ENCODE measurements at places on chromosomes 5 and 9.

DNA sequence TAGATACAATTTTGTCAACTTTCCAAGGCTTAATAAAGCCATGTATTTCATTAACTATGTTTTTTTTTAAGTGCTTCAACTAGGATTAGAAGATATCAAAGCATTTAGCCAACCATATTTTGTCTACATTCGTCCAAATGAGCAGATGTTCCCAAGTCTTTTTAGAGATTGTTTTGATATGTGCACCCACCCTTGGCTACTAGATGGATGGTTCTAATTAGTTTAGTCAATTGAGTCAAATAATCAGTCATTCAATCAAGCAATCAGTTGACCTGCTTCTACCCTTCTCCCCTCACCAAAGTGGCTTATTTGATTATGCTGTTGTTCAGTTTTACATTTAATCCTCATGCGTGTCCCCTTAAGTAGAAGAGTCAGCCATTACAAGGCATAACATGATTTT, 319.5 kb upstream of the TNC start:
- no peaks in the 10 kb centered on the region for H3K27me3 ChIP-seq
- no peak overlapping the region for H3K27ac ChIP-seq
- no peaks in the 10 kb centered on the region for H3K36me3 ChIP-seq
- no peak for DNase-seq
- no peak overlapping the region for H3K4me3 ChIP-seq
- peaks cover 57% of the 10 kb centered on the region for H3K4me1 ChIP-seq

DNA sequence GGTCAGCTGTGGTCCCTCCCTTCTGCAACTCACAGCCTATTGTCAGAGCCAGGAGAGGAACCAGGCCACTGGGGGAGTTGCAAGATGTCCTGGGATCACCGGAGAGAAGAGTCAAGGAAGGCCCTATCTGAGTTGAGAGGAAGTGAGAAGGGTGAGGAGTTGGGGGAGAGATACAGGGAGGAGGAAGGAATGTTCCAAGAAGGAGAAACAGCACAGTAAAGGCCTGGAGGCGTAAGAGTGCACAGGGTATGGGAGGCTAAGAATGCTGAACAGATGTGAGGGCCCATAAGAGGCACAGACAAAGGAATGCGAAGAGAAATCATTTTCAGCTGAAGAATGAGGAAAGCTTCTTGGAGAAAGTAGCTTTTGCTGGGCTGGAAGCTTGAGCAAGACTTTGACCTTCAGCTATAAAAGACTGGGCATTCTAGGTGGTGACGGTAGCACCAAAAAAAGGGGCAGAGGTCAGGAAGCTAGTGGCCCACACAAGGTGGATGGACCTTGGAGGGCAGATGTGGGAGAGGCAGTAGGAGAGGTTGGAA, 21.6 kb upstream of the CSF1R start:
- H3K36me3 ChIP-seq: no peaks in the 10 kb centered on the region
- no peak overlapping the region for H3K27ac ChIP-seq
- H3K27me3 ChIP-seq: peaks cover 4% of the 10 kb centered on the region
- peaks cover 59% of the 10 kb centered on the region for H3K4me1 ChIP-seq
- no peak overlapping the region for H3K4me3 ChIP-seq

- peaks cover 42% of the 10 kb centered on the region for H3K36me3 ChIP-seq
- no peak overlapping the region for H3K4me3 ChIP-seq
- DNase-seq: no peak
- H3K27ac ChIP-seq: peak overlapping the region; percentile 53
Measured at GRCh38 chr9:104855807-104856206, 72.1 kb downstream of the ABCA1 start.

DNA sequence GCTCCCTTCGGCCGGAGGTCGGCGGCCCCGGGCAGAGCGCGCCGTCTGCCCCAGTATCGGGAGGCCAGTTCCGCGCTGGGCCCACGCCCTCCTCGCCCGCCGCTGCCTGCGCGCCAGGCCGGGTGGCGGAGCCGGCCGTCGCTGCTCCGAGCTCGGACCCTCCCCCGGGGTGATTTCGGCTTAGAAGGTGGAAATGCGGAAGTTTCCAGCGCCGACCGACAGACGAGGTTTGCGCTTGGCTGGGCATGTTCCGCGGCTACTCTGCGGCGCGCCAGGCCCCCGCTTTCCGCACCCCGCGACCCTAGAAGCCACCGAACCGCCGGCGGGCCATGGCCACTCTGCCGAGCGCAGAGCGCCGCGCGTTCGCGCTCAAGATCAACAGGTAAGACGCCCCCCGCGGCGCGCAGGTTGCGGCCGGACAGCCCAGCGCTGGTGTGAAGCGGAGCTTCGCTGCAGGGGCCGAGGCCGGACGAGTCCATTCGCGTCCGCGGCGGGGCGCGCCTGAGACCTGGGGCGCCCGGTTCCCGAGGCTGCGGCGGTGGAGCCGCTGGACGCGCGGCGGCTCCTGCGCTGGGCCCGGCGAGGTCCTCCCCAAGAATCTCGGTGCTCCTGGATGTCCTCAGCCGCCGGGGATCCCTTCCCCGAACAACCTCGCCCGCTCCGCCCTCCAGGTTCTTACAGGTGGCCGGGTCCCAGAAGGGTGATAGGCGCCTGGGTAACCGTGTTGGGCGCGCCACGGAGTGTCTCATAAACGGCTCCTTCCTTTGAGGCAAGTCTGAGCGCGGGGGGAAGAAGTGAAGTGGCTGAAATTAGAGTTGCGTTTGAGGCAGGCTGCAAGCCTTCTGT, at the start of gene DOCK8:
Gene DOCK8, plus strand, starts transcription at position 218 of the 846 bp plus-strand sequence. Its CDS starts 112 bp downstream, at position 330.
- H3K4me3 ChIP-seq: peak within 1 kb of the TSS; percentile 80
- H3K27ac ChIP-seq: no peak within 1 kb of the TSS
- no peaks in the 10 kb centered on the region for H3K36me3 ChIP-seq
- H3K27me3 ChIP-seq: peaks cover 57% of the 10 kb centered on the region

All from nephron progenitor cell (in vitro differentiated cells).